ENCODE measurements at places on chromosomes 16 and 17.

DNA sequence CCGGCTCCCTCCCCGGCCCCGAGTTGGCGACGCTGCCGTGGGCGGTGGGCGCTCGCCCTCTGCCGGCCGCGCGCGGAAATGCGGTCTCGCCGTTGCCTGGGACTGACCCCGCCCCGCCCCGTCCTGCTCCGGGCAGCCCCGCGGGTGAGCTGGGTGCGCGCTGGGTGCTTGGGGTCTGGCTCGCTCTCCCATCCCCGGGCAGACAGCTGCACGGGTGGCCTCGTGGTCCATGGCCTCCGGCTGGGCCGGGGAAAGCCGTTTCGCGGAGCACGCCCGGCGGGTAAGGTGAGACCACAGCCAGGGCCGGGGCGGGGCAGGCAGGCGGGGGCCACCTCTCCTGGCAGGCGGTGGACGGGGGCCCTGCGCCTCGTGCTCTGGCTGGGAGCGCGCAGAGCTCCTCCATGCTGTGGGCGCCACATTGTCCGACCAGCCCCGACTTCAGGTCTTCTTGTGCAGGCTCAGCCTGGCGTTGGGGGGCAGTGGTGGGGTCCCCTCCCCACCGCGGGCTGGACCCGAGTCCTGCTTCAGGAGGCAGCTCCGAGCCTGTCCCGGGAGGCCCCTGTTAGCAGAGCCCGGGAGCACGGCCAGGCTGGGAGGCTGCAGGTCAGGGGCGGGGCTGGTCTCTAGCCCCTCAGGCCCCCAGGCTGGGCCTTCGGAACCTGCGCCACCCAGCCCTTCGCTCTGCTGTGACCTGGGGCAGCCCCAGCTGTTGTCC lies 7.0 kb upstream of the C1QTNF8 start:
- no peak for DNase-seq

DNA sequence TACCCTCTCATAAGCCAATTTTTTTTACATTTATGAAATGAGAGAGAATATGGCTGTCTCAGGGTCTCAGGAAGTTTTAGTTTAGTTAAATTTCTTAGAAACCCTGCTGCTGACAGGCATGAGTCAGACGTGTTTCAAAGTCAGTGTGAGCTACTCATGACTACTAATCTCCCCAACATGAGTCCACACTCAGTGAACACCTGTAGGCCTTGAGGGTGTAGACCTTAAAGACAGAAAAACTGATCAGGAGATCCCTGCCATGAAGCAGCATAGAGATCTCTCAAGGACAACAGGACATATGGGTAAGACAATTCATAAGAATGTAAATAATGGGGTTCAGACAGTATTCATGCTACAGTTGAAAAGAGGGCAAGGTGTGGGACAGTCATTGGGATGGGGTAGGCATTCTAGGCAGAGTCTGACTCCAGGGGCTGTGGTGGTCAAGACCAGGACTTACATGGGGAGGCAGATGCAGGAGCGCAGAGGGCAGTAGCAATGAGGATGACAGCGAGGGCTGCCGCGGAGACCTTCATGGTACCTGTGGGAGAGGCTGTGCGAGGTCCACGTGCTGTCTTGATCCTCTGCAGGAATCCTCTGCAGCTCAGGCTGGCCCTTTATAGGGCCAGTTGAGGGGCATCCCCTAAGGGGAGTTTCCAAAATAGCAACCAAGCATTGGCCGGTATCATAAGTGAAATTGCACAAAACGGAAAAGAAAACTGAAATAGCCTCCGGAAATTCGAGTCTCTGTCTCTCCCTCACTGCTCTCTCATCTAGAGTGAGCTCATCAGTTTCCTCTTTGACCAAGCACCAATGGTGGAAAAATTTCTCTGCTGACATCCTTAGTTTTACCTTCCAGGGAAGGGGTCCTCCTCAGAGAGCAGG lies at the start of gene CCL5:
Gene CCL5 (minus strand): TSS at position 588 of the 882 bp plus-strand sequence.
- DNase-seq: peak; percentile 83

DNA sequence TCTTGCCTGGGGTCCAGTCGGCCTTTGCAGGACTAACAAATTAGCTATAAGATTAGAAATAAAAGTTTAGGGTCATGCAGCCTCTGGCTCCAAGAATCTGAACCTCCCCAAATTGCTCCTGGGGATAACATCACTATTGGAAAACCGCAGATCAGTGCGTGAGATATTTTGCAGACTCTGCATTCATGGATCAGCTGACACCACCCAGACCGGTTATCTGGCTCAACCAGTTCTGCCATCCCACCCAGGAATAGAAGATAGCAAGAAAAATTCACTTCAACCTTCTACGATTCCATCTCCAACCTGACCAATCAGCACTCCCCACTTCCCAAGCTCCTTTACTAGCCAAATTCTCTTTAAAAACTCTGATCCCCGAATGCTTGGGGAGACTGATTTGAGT lies 4.3 kb upstream of the PGS1 start:
- DNase-seq: no peak

GRCh38 chr17:43714465-43715149 lies 44.0 kb downstream of the SOST start:
- peak; percentile 15 for DNase-seq

- no peak for DNase-seq
These were observed 478.5 kb upstream of the SALL1 start for GRCh38 chr16:51629576-51629975.

- DNase-seq: no peak
These were observed 132.8 kb upstream of the NETO2 start for GRCh38 chr16:47276522-47276921.

DNA sequence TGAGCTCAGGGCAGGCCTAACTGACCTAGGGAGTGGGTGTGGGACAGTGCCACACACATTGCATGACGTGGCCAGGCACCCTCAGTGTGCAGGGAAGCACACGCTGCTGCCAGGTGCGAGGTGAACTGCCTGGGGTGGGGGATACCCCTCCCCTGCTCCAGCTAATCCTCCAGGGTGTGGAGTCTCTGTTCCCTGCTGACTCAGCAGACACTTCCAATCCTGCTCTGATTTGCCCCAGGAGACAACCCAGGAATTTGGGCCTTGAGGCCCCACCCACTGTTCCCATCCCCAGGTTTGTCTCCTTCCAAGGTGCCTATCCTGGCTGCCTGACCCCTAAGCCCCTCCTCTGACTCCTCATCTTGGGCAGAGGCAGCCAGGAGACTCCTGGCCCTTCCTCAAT lies 10.7 kb downstream of the DLX3 start:
- DNase-seq: no peak

Data from Kasumi-1 (cell line).